ENCODE measurements at places on chromosomes 11 and 22.
A peak's percentile ranks its signal among the peaks of the same experiment; 100 is the strongest.

- DNase-seq, result no peak
Observed at GRCh38 chr22:30420347-30421125, 5.0 kb upstream of the MTFP1 start.

GRCh38 chr22:50527921-50528681, 1.7 kb downstream of the TYMP start:
- DNase-seq, result no peak

DNA sequence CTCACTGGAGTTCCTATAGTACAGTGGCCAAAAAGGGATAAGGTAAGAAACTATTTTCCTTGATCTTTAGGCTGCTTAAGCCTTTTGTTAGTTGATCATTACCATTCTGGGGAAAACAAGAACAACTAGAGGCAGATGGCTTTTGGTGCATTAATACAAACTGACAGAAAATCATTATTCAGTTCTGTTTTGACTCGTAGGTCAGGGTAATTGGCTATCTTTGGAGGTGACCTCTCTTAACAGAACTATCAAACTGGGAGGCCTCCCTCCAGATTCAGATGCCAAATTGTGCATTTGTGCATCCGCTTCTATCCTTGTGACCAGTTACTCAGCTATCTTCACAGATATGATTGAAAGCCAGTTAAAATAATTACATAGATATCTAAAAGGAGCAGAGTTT, 23.2 kb upstream of the GRK2 start:
- DNase-seq, result no peak

GRCh38 chr11:58771458-58771855, 39.7 kb upstream of the GLYAT start:
- no peak for DNase-seq

- no peak for DNase-seq
Observed at GRCh38 chr11:65642014-65642671, 4.2 kb downstream of the SIPA1 start.

DNA sequence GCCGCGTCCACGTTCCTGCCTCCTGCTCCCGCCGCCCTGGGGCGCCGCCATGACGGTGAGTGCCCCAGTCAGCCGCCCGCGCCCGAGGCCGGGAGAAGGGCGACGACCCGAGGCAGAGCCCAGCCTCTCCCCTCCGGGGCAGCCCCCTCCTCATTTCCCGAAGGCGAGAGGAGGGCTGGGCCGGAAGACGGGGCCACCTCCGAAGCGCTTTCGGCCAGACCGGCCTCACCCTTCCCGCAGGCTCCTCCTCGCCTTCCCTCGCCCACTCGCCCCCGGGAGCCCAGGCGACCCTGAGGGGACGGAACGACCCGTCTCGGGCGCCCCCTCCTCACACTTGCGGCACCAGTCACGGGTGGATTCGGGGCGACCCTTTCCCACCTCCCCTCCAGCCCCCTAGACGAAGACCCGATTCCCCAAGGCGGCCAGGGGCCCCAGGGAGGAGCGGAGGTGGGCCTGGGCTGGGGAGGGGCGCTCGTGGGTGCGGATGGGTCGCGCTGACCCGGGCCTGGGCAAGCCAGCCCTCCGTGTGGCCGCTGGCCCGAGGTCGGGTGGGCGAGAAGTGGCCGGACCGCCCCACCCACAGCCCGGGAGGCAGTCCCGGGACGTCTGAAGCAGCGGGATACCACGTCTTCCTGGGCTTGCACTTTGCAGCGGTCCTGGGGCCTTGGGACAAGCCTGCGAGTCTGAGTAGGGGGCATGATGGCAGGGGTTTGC, 49.7 kb downstream of the TRIOBP start:
- peak; percentile 55 for DNase-seq

DNA sequence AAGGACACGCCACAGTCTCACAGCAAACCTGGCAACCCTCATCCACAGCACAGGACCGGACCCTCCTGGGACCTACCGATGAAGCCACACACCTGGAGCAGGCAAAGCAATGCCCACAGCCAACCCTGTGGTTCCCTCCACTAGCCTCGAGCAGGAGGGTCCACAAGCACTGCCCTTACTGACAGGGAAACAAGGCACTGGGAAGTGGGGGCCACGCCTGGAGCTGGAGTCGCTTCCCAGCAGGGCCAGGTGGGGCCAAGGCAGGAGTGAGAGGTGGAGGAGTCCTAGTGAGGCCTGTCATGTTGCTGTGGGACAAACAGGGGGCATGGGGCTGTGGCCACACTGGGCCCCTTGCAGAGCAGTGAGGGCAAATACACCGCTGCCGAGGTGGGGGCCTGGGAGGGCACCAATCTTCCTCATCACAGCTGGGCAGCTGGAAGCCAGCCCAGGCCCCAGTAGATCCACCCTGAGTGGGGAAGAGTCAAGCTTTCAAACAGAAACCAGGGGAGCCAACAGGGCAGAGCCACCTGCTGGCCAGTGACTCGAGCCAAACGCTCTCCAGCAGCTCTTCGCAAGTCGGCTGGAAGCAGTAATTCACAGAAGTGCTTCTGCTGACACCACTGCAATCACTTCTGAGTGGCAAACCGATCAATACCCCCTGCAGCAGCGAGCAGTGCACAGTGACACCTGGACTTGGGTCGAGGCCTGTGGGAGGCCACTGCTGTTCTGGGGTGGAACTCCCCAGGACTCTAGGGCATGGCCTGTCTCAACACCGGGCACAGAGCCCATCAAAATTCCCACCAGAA, 13.7 kb downstream of the SULT4A1 start:
- no peak for DNase-seq

- DNase-seq, result no peak
Observed at GRCh38 chr11:27718346-27718862, 18.1 kb upstream of the BDNF start.

DNA sequence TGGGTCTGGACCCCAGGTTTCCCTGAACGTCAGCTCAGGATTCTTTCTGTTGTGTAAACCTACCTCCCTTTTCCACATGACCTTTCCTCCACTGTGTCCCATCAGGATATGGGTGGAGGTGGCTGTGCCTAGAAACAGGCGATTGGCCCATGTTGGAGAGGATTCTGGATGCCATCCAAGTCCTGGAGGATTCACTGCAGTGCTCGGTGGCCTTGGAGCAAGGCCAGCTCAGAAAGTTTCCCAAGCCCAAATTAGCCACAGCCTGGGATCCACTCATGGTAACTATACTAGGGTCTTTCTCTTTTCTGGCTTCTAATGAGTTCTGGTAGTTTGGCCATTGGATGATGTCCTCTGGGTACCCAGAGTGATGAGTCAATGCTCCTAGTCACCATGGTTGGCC, 141.6 kb downstream of the SNX19 start:
- DNase-seq, result no peak

GRCh38 chr22:37636186-37636948, 3.1 kb upstream of the SH3BP1 start:
- DNase-seq, result no peak

DNA sequence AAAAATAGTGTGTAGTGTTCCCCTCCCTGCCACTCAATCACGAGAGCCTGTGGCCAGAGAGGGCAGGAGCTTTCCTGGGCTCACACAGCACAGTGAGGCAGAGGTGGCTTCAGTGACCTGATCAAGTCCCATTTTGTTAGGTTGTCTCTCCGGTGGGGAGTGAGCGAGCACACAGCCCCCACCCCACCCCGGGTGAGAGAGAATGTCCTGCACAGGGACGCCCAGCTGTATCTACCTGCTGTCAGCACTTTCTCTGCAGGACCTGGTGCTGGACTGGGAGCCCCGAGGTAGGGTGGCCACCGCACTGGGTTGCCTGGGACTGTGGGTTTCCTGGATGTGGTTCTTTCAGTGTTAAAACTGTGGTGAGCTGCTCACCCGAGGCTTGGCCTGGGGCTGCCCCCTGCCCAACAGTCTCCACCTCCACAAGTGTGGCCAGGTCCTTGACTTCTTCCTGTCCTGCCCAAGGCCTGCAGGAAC, 6.1 kb downstream of the CAPN5 start:
- no peak for DNase-seq

GRCh38 chr22:46106279-46107022, 43.9 kb upstream of the PPARA start:
- no peak for DNase-seq

DNA sequence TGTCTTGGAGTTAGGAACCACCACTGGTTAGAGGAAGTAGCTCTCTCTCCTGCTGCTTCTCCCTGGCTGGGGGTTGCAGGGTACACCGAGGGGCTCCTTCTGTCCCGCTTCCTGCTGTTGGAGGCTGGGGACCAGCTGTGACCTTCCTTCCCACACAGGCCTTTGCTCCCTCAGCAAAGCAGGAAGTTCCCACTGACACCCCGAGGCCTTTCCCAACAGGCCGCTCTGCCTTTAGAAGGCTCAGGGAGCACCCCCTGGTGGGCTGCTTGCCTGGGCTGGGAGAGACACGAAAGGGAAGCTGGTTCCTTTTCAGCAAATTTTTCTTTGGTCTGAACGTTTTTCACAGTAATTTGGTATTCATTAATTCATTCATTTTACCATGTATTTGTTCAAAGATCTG, 527.9 kb upstream of the B3GAT1 start:
- no peak for DNase-seq

DNA sequence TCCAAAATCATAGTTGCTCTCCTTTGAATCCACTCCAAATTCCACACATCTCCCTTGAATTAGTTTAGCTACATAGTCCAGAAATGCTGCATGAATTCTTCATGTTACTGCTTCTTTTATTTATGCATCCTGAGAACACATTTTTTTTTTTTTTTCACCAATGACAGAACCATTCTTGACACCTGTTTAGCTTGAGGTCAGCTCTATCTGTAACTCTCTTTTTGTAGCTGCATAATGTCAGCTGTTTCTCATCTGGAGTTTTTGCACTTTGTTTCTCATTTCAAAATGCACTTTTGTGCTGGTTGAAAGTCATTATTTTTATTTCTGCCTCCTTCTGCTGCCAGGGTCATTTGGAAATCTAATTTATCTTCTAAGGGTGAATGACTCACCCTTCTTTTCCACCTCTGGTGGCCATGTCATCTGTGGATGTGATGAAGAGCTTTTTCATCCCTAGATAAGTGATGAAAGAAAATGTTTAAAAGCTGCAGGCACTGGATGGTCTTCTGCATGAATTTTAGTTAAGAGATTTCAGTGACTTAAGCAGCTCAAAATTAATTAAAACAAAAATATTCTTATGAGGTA, 93.7 kb downstream of the JRKL start:
- DNase-seq, result no peak

DNA sequence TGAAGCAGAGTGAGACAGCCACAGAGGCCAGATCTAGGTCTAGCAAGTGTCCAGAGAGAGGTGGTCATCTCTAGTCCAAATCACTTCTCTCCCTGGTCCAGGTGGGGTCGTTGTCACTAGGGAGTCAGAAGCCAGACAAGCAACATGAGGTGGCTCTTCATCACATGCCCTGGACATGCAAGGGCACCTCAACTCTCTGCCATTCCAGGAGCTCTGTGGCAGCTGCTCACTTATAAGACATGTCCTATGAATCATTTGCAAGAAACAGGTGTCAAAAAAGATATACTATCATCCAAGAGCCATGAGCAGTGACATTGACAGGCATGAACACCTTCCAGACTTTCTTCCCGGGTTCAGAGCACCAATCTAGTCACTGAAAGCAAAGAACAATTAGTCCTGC, 130.8 kb downstream of the GALNT18 start:
- no peak for DNase-seq

DNA sequence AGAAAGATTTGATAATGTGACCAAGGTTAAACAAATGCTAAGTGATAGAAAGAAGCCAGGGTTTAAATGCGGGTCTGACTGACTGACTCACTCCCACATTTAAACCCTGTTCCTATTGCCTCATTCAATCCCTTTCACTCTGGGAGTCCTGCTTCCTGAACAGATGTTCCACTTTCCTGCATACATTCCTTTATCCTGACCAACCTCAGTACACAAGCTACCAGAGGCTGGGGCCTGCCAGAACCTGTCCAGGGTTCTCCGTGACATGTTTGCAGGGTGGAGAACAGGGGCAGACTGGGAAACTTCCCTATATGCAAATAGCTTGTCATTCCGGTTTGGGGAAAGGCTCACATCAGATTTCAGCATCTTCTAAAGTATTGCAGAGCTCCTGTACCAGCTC, 3.0 kb upstream of the ANKK1 start:
- no peak for DNase-seq

- DNase-seq, result peak; percentile 72
Observed at GRCh38 chr11:131674051-131674755, 303.8 kb downstream of the NTM start.

GRCh38 chr11:131354251-131354701, 16.1 kb upstream of the NTM start:
- no peak for DNase-seq

GRCh38 chr11:36249246-36249645, 40.0 kb downstream of the COMMD9 start:
- DNase-seq, result peak; percentile 14

GRCh38 chr11:129313541-129314297, 61.9 kb upstream of the BARX2 start:
- no peak for DNase-seq

DNA sequence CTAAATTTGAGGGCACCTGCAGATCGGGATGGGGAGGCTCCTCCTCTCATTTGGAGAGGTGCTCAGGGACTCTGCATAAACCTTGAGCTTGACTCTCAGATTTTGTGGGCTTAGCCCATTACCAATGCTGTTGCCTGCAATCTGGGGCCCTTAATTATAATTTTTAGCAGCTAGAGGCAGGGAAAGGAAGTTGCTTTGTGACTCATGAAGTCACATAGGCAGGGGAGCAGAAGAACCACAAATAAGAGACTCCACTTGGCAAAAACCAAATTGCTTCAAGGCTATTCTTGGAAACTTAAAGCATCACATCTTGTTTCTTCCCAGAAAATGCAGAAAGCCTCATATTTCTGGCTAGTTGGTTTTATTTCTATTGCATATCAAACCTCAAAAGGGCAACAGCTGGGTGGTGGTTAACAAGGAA, 46.9 kb downstream of the MICAL2 start:
- DNase-seq, result no peak

- DNase-seq, result peak; percentile 95
Observed at GRCh38 chr11:86955361-86956120, at the start of gene FZD4. Gene FZD4 (minus strand): TSS chr11:86955395. CDS start chr11:86955085, 310 bp downstream.

DNA sequence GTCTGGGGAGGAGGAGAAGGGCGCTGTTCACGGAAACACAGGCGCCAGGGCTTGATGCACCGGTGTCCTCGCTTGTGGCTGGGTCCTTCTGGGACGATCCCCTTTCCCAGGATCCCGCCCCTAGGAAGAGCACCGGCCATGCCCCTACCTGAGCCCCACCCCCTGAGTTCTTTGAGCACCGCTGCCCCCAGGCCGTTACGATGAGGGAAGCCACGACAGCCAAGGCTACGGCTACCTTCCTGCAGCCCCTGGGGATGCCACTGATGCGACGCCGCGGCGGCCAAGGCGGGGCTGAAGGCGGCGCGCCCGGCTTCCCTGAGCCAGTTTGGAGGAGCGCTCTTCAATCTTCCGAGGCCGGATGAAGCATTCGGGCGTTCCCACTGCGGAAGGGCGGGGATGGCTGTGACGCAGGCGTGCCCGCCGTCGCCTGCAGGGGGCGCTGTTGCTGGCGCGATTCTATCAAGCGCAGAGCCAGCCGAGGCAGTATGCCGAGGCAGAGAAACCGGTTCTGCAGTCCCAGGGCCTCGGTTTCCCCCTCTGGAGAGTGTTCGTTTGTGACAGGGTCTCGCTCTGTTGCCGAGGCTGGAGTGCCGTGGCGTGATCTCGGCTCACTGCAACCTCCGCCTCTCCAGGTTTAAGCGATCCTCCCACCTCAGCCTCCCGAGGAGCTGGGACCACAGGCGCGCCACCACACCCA, 9.7 kb upstream of the NEFH start:
- peak; percentile 82 for DNase-seq
